ENCODE measurements at places on chromosomes 1 and 21.

- no peak for DNase-seq
Observed at GRCh38 chr1:89866568-89866967, 45.7 kb downstream of the LRRC8D start.

DNA sequence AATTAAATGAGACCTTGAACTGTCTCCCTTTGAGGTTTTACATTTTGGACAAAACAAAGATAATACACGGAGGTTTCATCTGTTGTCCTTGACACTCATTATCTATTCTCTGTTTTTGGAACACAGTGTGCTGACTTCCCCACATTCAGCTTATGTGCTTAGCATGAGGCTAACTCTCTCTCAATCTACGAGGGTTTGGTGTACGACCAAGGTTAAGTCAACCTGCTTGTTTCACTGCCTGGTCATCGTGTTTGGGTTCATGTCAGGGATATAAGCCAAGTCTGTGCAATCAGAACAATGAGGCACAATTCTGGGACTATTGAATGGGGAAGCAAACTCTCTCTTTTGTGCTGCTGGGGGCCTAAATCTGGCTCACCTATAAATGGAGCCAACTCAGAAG lies 328.5 kb upstream of the USP25 start:
- DNase-seq, result no peak

DNA sequence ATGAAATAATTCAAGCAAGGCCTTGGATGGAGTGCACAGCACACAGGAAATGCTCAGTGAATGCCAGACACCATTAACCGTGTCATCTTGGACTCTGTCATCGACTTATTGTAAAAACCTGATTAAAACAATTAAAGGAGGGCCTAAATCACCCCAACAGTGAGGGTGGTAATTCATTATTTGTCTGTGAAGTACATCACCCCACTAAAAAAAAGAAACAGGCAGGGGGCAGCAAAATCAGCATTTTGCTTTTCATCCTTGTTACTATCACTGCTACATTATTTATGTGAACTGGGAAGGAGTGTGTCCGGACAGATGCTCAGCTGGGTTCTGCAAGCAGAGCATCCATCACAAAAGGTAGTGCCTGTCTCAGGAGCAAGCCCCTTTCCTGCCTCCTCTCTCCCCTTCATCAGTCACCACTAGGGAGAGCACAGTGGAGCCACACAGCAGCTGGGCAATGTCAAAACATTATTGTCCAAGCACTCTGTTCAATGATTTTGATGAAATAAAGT lies 98.5 kb downstream of the RERE start:
- no peak for DNase-seq

DNA sequence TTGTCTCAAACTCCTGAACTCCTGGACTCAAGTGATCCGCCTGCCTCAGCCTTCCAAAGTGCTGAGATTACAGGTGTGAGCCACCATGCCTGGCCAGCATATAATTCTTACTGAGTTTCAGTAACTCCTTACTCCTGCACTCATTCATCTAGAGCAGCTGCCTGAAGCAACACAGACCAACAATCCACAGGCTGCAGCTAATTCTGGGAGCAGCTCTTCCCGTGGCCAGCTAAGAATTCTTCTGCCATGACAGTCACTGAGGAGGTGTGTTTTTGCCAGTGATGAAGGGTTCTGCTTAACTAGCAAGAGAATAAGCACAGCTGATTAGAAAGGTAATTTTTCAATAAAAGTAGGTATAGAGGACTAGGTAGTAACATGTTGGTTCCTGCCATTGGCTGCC lies 5.4 kb downstream of the VTCN1 start:
- no peak for DNase-seq

DNA sequence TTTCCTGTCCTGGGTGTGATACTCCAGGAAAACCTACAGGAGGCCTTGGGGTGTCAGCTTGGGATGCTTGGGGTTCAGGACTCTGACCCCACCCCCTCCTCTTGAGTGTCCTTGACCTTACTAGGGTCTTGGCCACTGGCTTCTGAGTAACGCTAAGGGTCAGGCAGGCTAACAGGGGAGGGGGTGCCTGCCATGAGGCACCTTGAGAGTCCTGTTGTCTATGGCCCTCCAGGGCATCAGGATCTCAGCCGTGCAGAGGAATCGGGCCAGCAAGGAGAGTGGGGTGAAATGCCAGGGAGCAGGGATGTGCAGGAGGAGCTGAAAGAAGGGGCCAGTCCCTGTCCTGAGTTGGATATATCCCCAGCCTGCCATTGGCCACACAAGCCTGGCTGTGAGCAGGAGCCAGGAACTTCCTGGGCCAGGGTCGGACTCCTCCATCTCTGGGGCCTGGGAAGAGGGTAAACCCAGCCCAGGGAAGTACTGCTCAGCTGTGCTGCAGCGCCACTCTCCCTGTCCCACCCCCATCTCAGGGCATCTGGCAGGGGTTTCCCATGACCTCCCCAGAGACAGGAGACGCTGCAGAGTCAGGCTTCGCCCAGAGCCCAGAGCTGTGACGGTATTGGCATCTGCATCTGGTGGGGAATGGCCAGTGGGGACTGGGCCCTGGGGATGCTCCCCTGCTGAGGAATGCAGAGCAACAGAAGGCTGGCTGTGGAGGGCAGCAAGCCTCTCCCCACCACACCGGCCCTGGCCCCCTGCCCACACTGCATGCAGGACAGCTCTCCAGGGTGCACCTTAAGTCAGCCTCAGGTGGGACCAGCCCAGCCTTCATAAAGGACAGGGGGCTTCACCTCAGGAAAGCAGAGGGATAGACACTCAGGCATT lies 6.3 kb downstream of the KIF21B start:
- DNase-seq, result no peak

GRCh38 chr1:31789259-31790065 lies 25.3 kb upstream of the ADGRB2 start:
- DNase-seq, result peak; percentile 60

DNA sequence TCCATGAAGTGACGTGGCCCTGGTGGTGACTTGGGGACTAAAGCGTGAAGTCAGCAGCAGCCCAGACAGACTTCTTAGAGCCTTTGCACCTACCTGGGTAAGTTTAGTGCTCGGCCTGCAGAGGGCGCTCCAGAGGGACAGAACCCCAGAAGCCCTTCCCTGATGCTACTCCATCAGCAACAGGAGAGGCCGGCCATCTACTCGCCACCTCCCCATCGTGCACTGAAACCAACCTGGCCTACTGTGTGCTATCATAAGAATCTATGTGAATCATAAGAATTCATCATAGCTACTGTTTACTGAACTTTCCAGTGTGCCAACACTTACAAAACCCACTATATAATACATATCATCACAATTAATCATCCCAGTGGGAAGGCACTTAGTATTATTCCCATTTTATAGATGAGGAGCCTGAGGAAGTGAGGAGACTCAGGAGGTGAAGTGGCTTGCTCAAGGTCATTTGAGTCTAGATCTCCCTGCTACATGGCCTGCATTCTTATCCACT lies 7.9 kb upstream of the EDN2 start:
- DNase-seq, result no peak

GRCh38 chr21:19855522-19855921 lies 1142.7 kb upstream of the NCAM2 start:
- DNase-seq, result no peak

DNA sequence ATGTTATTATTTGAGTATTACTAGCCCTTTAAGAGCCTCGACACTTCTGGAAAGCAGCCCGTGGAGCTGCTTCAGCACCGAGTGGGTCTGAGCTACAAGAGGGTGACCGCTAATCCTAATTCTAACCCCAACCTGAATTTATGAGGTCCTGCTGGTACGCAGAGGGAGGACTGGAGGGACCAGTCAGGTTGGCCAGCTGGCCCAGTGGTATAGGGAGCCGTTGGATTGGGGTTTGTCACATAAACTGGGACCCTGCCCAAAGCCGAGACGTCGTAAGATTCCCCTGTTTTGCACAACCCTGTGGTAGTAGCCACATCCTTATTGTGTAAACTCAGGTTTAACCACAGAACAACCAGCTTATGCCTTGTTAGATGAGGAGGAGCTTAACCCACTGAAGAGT lies 60.8 kb upstream of the F3 start:
- no peak for DNase-seq

GRCh38 chr1:54239631-54240031 lies 39.7 kb downstream of the MRPL37 start:
- no peak for DNase-seq
